Heart left ventricle (tissue), 16 donors: ENCODE measurements at places on chromosomes 4 and X. TPM values are rescaled to one million over a fixed set of nuclear protein-coding genes. Genes with fewer than 3 reads are reported as not detected.

MAGEB1 gene
- not detected for polyA plus RNA-seq

POF1B gene
- 0.91 TPM for polyA plus RNA-seq

BRS3 gene
- not detected for polyA plus RNA-seq

CHRDL1 gene
- polyA plus RNA-seq: 1.3 TPM

NDP gene
- 0.19 TPM for polyA plus RNA-seq

ENAM gene
- polyA plus RNA-seq: 1.3 TPM

SMIM10 gene
- polyA plus RNA-seq: 13.1 TPM

MAMLD1 gene
- 1.4 TPM for polyA plus RNA-seq

LRIT3 gene
- polyA plus RNA-seq: 0.08 TPM

RAB40A gene
- not detected for polyA plus RNA-seq

SPANXA2 gene
- polyA plus RNA-seq: not detected

EOLA1 gene
- 24.6 TPM for polyA plus RNA-seq

ABLIM2 gene
- polyA plus RNA-seq: 11.1 TPM

NMU gene
- polyA plus RNA-seq: not detected

MTHFD2L gene
- polyA plus RNA-seq: 6.8 TPM
